ENCODE measurements at places on chromosomes 12 and 14. TPM values are rescaled to one million over a fixed set of nuclear protein-coding genes. Genes with fewer than 3 reads are reported as not detected.

- DNase-seq: no peak
Observed at GRCh38 chr14:68636597-68636996, 156.3 kb downstream of the ZFP36L1 start.

DNA sequence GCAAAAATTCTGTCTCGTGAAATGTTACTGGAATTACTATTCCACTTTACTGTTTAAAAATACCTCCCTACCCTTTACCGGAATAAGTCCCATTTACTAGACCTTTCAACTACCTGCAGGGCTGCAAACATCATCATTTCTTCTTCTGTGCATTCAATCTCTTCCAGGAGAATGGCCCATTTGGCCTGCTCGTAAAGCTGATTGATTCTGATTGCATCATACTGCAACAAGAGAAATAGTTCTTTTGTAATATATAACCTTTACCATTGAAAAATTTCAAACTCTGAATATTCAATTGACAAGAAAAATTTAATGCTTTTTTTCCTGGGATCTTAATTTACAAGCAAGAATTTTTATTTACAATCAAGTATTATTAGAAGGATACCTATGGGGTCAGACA is 72.4 kb downstream of the FERMT2 start:
- DNase-seq: no peak

DNA sequence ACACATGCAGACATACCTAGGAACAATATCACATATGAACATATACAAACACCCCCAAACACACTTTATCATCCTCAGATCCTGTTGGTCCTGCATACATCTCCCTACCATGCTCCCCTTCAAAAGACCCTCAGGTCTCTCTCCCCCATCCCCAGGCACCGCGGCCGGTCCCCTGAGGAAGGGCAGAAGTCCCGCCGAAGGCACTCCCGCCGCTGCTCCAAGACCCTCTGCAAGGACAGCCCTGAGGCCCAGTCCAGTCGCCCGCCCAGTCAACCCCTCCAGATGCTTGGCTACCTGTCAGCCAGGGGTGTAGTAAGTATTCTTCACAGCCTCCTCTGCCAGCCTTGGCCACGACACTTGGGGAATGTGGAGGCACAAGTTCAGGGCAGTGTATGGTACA is 48.2 kb upstream of the HSPB8 start:
- no peak for DNase-seq

GRCh38 chr12:104166465-104166864 is 28.5 kb upstream of the NFYB start:
- no peak for DNase-seq

DNA sequence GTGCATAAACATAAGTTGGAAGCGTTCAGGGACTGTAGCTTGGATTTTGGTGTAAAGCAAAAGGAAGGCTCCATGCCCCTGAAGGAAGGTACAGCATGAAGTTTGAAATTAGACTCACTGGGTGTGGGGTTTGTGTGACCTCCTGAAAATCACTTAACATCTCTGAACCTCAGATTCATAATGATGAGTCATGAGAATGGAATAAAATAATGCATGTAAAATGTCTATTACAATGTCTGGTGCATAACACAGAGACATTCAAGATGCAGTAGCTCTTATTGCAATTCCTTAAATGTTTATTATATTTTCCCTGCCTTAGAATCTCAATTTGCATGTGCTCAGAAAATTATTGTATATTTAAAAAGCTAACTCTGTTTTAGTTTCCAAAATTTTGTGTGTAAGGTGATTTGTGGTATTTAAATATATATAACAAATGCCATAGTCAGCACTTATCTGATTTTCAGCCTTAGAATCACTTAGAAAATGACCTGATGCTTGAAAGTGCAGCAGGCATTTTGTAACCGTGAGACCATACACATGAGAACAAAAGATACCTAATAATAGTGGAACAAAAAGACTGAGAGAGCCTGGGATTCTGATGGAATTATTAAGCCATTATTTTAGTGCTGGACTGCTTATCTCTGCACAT is 66.3 kb downstream of the E2F7 start:
- DNase-seq: no peak

DNA sequence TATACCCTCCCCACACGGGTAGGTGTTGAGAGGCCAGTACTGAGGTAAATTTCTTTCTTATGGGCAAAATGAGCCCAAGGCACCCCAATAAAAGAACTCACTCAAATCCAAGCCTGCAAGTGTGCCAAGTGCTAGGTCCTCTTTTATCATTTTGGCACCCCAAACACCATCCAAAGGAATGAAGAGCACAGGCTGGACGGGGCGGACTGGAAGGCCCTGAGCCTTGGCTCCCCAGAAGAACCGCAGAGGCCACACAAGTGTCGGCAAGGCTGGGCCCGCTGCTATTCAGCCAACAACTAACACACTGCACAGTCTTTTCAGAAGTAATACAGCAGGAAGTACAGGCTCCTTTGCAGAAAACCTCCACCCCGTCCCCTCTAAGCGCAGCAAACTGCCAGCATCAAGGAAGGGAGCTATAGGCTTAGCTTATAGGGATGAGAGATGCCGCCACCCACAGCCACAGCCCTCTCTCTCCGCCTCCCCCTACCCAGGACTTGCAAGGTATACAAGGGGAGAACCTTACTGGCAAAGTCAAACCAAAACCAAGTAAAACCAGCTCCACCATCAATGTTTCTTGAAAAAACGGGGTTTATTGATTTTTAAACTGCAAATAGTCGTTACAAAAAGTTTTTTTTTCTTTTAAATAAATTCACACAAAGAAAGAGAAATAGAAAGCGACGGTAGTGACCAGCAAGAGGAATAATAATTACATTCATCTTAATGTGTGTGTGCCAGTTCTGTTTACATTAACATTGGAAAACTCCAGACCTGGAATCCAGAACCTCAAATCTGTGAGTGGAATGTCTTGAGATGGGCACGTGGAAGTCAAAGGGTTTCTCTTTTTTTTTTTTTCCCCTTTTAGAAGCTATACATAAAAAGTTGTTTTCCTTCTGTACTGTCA is 5.5 kb downstream of the ZFP36L1 start:
- peak; percentile 44 for DNase-seq

GRCh38 chr12:94545935-94546771 is 86.5 kb upstream of the CEP83 start:
- DNase-seq: peak; percentile 67

- no peak for DNase-seq
Observed at GRCh38 chr12:25692115-25693035, 139.3 kb upstream of the LMNTD1 start.

- DNase-seq: no peak
Observed at GRCh38 chr12:89966495-89967240, 258.0 kb upstream of the ATP2B1 start.

DNA sequence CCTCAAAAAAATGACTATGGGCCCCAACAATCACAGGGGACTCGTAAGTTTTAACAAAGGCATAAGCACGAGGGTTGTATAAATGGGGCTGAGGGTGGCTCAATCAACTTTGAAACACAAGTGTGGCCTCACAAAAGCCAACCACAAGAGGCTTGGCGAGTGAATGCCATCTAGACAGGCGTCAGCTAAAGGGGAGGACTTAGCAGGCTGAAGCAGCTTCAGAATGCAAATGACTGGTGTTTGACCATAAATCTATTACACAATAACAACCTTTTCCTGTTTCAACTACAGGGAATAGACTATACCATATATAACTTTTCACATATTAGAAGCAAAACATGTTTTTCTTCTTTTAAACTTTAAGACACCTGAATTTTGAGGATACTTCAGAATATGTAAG is 777.9 kb downstream of the FSCB start:
- peak; percentile 4 for DNase-seq

GRCh38 chr12:113407931-113408600 is 4.4 kb upstream of the SDS start:
- peak; percentile 53 for DNase-seq

- DNase-seq: no peak
Observed at GRCh38 chr14:100363053-100363452, 39.9 kb downstream of the SLC25A47 start.

GRCh38 chr12:570921-571794 is 92.1 kb downstream of the NINJ2 start:
- DNase-seq: peak; percentile 98

DNA sequence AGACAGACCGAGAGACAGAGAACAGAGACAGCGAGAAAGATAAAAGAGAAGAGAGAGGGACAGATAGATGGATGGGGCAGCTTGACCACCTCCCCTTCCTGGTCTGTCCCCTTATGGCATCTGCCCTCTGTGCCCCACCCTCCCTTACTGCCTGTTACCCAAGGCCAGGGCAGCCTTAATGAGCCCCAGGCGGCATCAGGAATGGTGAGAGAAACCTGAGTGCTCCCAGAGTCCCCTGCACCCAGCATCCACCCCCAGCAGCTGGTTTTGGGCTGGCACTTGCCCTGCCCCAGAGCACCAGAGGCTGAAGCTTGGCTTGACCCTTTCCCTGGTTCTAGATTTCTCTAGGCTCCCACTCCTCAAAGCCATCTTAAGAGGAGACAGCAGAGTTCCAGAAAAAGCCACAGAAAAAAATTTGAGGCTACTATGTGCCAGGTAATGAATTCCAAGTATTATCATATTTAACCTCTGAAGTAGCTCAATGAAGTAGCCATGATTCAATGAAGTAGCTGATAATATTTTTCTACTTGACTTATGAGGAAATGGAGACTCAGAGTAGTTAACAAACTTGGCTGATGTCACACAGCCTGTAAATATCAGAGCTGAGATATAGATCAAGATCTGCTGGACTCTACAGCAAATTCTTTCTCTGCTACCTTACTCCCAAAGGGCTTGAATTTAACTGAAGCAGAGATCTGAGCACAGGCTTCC is 2.0 kb upstream of the ZNF385A start:
- DNase-seq: no peak

- no peak for DNase-seq
Observed at GRCh38 chr12:34345801-34346200, 323.5 kb downstream of the ALG10 start.

GRCh38 chr12:67356380-67356774 is 87.2 kb downstream of the CAND1 start:
- no peak for DNase-seq

DNA sequence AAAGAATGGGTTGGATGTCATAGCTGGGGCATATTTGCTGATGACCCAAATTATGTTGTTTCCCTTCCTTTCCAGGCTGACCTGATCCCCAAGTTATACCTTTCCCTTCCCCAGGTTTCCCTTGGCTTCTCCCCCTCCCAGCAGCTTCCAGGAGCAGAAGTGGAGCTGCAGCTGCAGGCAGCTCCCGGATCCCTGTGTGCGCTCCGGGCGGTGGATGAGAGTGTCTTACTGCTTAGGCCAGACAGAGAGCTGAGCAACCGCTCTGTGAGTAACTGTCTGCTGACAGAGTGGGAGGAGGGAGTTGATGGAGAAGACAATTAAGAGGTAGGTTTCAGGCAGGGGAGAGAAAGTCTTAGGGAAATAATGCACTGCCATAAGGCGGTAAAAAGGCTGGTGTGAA is 25.0 kb downstream of the A2ML1 start:
- DNase-seq: no peak

DNA sequence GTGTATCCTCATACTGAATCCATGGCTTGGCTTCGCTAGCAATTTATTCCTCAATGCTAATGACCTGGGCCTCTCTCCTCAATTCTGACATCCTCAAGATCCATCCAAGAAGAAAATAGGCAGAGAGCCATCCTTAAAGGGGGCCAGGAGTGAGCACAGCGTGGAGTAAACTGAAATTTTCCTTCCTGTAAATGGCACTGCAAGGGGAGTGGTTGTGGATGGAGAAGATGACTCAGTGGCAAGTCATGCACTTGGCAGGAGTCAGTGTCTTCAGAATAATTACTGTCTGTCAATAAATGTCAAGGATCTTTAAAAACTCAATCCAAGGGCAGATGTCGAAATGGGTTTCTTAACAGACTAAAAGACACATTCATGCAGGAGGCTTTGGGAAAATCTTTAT is 88.0 kb upstream of the TMEM132C start:
- peak; percentile 36 for DNase-seq

DNA sequence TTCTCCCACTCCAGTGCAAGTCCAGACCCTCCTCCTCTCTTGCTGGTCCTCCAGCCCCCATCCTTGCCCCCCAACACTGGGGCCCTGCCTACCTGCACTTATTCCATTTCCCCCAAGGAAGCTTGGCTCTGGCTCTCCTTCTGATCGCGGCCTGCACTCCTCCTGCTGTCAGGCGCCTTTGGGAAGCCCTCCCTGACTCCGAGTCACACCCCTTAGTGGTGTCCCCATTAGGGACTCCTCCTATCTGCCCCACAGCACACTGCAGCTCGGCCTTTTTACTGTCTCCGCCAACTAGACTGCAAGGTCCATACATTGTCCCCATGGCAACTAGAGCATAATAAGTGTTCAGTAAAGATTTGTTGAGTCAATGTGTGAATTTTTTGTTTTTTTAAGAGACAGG is 32.9 kb downstream of the FIGNL2 start:
- DNase-seq: no peak

- no peak for DNase-seq
Observed at GRCh38 chr12:39887856-39888255, 218.0 kb downstream of the SLC2A13 start.

MGST1 gene
- total RNA-seq: 415 TPM

RPS6KA5 gene
- total RNA-seq: 2.2 TPM

SOAT2 gene
- total RNA-seq: not detected

ESPL1 gene
- 12.1 TPM for total RNA-seq

CCDC177 gene
- total RNA-seq: not detected

AKAP5 gene
- 0.14 TPM for total RNA-seq

CLEC4D gene
- total RNA-seq: not detected

KRT73 gene
- not detected for total RNA-seq
